ENCODE measurements at places on chromosomes 13 and 19. TPM values are rescaled to one million over a fixed set of nuclear protein-coding genes. Genes with fewer than 3 reads are reported as not detected.

Gene EIF3K
- total RNA-seq = 260 TPM

Gene STXBP2
- 29.8 TPM for total RNA-seq

Gene BCAM
- 34.3 TPM for total RNA-seq

DNA sequence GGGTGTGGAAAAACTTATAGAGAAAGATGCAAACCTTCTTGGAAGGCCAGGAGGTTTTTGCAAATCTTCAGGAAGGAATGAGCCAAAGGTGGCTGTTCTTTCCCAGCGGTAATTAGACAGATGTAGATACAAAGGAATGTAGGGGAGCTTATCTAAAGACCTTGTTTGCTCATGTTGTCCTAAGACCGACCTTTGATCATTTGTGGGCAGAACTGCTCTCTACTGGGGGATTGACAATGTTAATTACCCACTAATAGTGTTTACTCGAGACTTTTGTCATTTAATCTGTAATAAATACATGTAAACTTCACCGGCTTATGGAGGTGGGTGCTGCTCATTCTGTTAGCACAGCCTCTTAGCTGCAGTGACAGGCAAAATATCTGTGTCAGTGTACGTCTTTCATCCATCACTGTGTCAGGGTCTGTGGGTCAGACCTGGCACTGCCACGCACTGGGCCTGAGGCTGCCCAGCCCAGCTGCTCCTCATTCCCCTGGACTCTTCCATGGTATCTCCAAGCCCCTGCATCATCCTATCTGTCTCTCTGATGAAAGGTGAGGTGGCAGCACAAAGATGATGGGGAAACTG is 68.3 kb downstream of the ZNF431 start:
- no peak for DNase-seq

GRCh38 chr19:45217193-45217956 is 27.8 kb downstream of the EXOC3L2 start:
- DNase-seq = peak; percentile 12

DNA sequence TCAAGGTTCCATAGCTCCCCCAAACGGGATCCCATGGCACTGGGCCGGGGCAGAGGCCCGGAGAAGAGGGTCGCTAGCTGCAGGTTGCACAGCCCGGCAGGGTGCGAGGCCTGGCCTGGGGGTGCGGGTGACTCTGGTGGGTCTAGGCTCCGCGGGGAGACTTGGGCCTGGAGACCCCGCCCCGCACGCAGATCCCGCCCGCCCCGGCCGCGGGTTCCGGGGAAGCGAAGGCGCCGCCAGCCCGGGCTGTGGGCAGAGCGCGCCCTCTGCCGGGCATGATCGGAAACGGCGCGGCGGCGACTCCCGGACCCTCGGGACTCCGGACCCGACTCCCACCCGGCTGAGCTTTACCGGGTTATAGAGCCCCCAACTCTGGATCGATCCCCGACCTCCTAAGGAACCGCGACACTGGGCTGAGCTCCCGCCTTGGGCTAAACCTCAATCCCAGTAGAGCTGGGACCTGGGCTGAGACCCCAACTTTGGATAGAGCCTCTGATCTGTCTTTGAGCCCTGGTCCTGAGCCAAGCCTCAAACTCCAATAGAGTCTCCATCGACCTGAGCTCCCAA is 3.1 kb upstream of the TNFAIP8L1 start:
- peak; percentile 66 for DNase-seq

DNA sequence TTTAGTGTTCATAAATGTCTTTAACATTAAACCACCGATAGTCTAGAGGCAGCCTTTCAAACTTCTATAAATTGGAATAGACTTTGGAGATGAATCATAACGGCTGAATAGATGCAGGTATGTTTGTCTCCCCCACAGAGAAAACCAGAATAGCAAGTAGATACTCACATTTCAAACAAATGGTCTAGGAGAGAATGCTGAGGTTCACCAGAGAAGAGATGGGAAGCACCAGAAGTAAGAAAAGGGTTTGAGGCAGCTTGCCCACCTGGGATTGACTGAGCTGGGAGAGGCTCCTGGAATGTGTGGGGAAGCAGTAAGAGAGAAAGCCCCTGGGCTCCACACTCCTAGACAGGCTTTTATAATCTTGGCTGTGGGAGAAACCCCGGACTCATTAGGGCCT is 6.4 kb downstream of the IGFL3 start:
- DNase-seq = no peak

GRCh38 chr19:16077984-16078758 is 1.9 kb downstream of the TPM4 start:
- peak; percentile 50 for DNase-seq

DNA sequence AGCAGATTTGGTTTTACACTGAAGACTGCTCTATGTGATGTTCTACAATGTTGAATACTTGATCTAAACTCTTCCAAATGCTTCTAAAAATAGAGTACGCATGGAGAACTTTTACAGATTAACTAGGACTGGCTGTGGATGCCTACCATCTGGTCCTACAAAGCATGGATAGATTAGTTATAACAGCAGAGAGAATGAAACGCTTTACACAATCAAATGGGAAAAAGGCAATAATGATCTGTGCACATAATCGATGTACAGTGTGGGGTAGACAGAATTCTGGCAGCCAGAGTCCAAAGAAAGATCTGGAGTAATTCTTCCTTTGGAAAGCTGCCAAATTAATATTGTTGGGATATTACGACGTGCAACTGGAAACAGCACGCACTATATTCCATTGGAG is 1885.5 kb upstream of the PRR20A start:
- DNase-seq = no peak

- no peak for DNase-seq
Measured at GRCh38 chr13:59363947-59364346, 799.8 kb downstream of the DIAPH3 start.

GRCh38 chr13:37690361-37690760 is 91.8 kb upstream of the POSTN start:
- no peak for DNase-seq

- DNase-seq = no peak
Measured at GRCh38 chr13:30932481-30933353, at the start of gene TEX26. Gene TEX26, plus strand, starts transcription at chr13:30932656. Its CDS starts 60 bp downstream, at chr13:30932716.

Gene BST2
- 10.5 TPM for total RNA-seq

DNA sequence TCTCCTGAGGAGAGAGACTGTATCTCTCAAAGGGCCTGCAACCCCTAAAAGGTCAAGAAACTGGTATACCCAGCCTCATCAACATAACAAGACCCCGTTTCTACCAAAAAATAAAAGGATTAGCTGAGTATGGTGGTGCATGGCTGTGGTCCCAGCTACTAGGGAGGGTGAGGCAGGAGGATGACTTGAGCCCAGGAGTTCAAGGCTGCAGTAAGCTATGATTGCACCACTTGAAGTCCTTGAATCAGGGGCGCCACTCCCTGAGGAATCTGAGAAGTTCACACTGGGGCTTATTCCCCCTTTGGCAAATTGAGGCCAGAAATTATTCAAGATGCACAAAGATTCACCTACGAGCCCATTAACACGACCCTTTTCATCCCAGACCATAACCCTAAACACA is 83.0 kb downstream of the TSHZ3 start:
- DNase-seq = no peak

Measured in lung microvascular endothelial cell (primary cell).